Fibroblast of the aortic adventitia (primary cell): ENCODE measurements at places on chromosomes 5 and 9. TPM values are rescaled to one million over a fixed set of nuclear protein-coding genes. Genes with fewer than 3 reads are reported as not detected.

Gene HRCT1
- 0.81 TPM in 1 of 2 replicates, not detected in the other for total RNA-seq

Gene PCAT7
- total RNA-seq, result 0.09 TPM in 1 of 2 replicates, not detected in the other

Gene LNPEP
- total RNA-seq, result 18.8 and 46.3 TPM in 2 replicates

Gene EQTN
- total RNA-seq, result not detected in 2 replicates

Gene TNFSF15
- 0.41 and 2.4 TPM in 2 replicates for total RNA-seq
